ENCODE measurements at places on chromosomes 3 and 15. TPM values are rescaled to one million over a fixed set of nuclear protein-coding genes. Genes with fewer than 3 reads are reported as not detected.

DNA sequence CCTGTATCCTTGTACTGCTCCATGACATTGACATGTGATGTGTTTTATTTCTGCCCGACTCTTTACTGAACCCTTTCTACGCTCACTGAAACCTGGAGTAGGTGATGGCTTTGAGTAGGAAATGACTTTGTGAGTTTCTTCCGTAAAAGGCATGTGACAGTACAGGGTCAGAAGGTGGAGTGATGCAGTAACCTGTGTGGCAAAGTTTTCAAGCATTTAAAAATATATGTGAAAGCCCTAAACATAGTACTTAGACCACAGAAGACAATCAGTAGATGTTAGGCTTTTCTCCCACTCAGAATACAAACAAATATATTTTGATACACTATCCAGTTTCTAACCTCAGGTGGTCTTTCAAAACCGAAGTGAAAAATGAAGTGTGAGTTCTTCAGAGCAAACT, 31.3 kb upstream of the SACM1L start:
- DNase-seq = no peak

DNA sequence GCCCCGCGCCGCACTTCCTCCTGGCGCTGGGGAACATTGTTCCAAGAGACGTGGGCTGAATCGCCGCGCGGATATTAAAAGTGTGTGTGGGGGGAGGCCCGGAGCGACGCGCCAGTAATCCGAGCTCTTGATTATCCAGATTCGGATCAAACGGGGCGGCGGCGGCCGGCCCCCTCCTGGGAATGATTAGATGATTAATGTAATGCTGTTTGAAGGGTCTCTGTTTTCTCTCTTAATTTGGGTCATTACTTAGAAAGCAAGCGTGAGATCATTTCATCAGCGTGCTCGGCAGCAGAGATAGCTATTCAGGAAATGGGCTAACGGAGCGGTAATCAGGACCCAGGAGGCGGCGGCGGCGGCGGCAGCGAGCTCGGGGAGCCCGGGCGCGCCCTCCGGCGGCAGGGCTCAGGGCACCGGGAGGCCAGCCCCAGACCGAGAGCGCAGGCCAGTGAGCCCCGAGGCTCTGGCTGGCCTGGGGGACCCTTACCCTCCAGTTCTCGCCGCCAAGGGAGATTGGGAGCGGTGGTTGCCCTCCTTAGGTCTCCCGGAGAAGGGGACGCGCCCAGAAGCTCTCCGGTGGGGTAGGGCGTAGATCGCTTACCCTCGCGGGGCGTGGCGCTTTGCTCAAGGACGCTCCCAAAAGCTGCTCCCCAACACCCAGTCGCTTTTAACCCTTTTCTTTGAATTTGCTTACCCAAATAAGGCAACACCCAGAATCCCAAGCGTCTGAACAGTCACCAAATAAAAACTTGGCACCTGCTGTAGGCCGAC, 4.5 kb downstream of the FEZF2 start:
- DNase-seq = no peak

- no peak for DNase-seq
These were observed 105.4 kb downstream of the CLASP2 start for GRCh38 chr3:33612607-33613006.

DNA sequence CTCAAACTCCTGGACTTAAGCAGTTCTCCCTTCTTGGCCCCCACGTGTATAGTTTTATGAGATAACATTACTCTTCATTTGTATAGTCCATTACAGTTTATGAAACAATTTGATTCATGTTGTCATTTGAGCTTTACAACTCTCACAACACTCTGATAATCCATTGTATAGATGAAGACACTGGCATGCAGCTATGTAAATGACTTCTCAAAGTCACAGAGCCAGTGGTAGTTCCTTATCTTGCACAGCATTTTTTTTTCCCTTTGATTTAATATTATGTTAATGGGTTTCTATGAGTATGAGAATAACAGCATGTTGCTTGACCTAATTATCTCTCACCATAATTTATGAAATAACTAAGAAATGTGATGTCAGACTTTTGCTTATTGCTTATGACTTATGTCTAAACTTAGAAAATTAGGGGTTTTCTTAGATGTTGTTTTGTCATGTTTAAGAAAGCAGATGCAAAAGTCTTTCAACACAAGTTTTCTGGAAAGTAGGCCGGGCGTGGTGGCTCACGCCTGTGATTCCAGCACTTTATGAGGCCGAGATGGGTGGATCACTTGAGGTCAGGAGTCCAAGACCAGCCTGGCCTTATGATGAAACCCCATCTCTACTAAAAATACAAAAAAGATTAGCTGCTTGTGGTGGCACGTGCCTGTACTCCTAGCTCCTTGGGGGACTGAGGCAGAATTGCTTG, 13.3 kb downstream of the VPS8 start:
- DNase-seq = no peak

DNA sequence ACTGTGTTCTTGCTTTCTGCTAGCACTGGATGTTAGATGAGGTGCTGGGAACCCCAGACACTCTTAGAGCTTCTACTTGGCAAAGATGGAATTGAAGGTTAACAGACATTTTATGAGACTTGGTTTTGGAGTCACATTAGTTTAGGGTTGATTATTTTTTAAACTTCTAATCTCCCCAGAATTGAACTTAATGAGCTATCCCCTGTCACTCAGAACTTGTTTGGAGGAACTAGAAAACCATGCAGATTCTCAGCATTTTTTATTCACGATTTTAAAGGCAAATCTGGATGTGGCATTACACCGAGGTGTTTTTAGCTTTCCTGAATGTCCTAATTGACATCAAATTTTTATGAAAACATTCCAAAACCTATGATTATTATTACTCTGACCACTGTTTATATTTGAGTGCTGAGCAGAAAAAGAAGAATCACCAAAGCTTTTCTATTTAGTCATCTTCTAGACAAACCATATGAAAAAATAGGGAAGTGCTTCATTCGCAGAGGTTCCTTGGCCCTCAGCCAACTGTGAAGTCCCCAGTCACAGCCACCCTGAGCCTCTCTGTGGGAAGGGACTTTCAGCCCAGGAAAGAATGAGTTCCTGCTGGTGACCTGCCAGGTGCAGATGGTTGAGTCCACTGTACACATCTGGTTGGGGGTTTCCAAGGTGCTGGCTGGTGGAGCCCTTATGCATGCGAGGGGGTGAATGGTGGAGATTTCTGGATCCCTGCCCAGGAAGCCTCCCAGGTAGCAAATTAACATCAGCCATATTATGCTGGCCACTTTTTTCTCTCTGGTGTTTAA, 196.0 kb upstream of the TOPAZ1 start:
- DNase-seq = peak; percentile 32

DNA sequence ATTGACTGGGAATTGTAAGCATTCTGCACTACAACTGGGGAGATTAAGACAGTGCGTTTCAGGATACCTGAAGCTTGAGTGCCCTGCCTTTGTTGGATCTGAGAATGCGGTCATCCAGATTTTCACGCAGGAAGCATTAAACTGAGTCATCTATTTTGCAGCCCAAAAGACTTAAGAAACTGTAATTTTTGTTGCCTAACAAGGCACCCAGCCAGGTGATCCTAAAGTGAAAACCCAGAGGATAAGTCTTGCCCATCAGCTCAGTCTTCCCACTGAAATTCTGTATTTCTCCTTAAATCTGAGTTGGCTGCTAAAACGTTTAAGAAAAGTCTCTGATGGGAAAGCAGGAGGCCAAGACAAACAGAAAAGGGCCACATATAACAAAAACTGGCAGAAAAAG, 242.5 kb upstream of the TMCO5A start:
- DNase-seq = no peak

- no peak for DNase-seq
These were observed 124.5 kb downstream of the RAB11A start for GRCh38 chr15:65993762-65994161.

DNA sequence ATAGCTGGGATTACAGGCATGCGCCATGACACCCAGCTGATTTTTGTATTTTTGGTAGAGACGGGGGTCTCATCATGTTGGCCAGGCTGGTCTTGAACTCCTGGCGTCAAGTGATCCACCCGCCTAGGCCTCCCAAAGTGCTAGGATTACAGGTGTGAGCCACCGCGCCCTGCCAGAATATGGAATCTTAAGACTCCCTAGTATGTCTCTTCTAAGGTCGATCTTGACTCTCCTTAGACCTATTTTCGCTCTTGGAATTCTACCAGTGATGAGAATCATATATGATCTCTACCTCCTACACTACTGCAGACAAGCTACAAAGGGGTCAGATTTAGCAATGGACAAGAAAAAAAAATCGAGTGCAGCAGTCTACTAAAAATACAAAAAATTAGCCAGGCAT, 19.3 kb upstream of the EOGT start:
- DNase-seq = no peak

GRCh38 chr3:189188466-189188865, 16.7 kb downstream of the TPRG1 start:
- DNase-seq = no peak

The PXYLP1 gene
- total RNA-seq = 4.4 TPM

DNA sequence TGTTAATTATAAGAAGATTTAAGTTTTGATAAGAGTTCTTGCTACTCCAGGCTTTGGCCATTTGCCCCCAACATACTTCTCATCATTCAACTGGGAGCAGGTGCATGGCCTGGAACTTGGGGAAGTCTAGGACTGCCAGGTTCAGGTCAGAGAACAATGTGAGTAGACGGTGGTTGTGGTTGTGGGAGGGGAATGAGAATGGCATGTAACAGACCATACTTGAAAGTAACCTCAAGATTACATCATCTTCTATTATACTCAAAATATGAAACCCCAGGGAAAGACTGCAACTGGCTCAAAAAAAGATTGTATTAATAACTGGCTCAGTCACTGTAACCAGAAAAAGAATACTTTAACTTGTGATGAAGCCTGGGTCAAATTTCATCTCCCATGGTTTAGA, 364.9 kb upstream of the DPPA4 start:
- no peak for DNase-seq

GRCh38 chr3:28844298-28845005, 436.4 kb upstream of the RBMS3 start:
- no peak for DNase-seq

- DNase-seq = peak; percentile 40
These were observed 93.9 kb upstream of the RASGRF1 start for GRCh38 chr15:79184465-79184892.

The LRRC15 gene
- 211 TPM for total RNA-seq

DNA sequence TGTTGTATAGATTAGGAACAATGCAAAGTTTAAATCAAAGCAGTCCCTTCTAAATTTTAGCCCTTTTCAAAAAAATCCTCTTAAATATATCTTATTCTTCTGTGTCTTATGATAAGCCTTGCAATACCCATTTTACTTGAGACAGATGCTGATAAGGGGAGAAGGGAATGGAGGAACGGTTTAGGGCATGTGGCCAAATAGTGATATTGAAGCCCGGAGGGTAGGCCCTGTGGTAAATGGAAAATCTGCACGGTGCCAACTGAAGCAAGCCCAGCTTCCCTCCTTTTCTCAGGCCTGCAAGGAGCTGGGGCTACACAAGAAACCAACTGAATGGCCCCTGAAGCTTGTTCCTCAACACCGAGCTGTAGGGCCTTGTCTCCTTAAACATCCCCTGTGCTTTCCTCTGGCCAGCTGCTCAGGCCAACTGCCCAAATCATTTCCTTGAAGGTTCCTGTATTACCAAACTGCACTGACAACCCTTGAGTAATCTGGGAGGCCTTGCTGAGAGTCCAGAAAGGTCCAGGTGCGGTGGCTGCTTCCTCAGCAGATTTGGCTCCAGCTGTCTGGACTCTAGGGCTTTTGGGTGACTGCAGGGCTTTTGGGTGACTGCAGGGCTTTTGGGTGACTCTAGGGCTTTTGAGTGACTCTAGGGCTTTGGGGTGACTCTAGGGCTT, 67.2 kb downstream of the NCEH1 start:
- no peak for DNase-seq

- no peak for DNase-seq
These were observed 218.2 kb downstream of the STXBP5L start for GRCh38 chr3:121126033-121126706.

- no peak for DNase-seq
These were observed 126.0 kb upstream of the ANKRD28 start for GRCh38 chr3:15923640-15924405.

The ASB14 gene
- not detected for total RNA-seq

- DNase-seq = no peak
These were observed 268.9 kb upstream of the LYSMD4 start for GRCh38 chr15:100002086-100002620.

DNA sequence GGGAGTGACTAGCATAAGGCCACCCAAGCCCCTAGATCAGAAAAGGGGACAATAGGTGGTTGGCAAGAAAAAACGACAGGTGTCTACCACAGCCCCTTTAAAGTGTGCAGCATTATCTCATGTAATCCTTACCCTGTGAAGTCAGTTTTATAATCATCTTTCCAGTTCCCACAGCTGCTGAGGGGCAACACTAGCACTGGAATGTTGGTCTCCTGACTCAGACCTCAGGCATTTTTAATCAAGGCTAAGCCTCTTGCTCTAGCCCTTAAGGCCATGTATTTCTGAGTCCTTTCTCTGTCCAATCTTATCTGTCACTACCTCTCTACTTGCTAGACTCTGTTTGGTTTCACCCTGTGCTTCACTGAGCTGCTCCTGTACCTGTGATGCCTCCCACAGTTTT, 171.7 kb downstream of the TLE3 start:
- no peak for DNase-seq

DNA sequence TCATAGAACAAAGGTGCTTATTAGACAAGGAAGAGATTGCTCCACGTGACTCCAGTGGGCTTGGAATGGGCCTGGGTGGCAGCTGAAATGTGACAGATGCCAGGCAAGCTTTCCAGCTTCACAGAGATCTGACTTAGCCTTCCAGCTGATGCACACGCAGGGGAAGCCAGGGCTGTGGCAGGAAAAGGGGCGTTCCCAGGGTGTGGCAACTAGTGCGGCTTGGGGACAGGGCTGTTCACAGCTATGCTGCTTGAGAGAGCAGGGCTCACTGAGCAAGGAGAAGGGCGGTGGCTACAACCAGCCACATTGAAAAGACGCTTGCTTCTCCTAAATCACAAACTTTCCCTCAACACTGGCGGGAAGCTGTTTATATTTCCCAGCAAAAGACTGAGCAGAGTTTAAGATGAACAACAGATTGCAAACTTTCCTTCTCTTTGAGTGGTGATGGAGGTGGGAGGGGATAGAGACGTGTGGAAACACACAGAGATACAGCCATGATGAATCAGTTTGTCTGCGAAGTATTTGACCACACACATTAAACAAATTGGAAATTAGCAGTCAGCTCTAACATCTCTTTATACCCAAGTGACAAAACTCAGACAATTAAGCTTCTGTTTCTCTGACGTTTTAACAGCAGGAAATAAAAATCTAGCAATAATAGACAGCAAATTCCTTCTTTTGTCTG, 127.5 kb downstream of the BDH1 start:
- peak; percentile 38 for DNase-seq

- DNase-seq = peak; percentile 84
These were observed 20.5 kb downstream of the BOC start for GRCh38 chr3:113231827-113232253.

- no peak for DNase-seq
These were observed 7.2 kb downstream of the FEM1B start for GRCh38 chr15:68284616-68285258.

All from HFFc6 (cell line).